ENCODE measurements at places on chromosomes 2 and 18. TPM values are rescaled to one million over a fixed set of nuclear protein-coding genes. Genes with fewer than 3 reads are reported as not detected.

Gene KCNG2
- not detected for total RNA-seq

Gene SOCS6
- total RNA-seq = 43.9 TPM

Gene ALK
- total RNA-seq = not detected

Gene PLCL1
- total RNA-seq = not detected

Gene SFXN5
- 7.5 TPM for total RNA-seq

Gene TRIM54
- total RNA-seq = 0.24 TPM

Gene SIX3
- total RNA-seq = not detected

Gene CYP27C1
- 0.43 TPM for total RNA-seq

Gene TET3
- total RNA-seq = 6.0 TPM

Gene CHRNA1
- not detected for total RNA-seq

Gene IL36G
- 41.4 TPM for total RNA-seq

Gene UGT1A3
- 0.24 TPM for total RNA-seq

Gene FAM124B
- 0.21 TPM for total RNA-seq
